ENCODE measurements at places on chromosomes 1 and 21.

DNA sequence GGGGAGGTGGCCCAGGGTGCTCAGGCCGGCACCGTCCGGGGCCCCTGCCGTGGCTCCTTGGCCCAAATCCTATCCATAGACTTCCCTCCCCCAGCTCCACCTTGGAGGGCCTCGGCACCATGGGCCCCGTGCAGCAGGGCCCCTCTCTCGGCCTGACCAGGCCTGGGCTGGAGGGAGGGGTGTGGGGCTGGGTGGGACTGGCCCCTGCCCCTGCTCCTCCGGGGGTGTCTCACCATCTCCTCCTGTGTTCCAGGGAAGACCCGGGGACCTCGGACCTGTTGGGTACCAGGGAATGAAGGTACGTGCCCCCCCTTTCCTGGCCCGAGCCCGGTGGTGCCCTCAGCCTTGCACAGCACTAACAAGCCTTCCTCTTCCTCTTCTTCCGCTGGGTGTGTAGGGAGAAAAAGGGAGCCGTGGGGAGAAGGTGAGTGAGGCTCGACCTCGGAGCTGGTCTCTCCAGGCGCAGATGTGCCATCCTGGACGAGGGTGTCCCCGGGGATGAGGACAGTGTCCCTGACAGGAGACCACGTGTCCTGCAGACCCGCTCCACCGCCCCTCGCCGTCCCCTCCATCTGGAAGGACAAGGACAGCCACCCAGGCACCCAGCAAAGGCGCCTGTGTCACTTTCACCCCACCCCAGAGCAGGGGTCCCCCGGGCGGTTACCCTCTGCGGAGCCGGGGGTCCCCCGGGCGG is 7.9 kb downstream of the COL6A1 start:
- no peak for DNase-seq

DNA sequence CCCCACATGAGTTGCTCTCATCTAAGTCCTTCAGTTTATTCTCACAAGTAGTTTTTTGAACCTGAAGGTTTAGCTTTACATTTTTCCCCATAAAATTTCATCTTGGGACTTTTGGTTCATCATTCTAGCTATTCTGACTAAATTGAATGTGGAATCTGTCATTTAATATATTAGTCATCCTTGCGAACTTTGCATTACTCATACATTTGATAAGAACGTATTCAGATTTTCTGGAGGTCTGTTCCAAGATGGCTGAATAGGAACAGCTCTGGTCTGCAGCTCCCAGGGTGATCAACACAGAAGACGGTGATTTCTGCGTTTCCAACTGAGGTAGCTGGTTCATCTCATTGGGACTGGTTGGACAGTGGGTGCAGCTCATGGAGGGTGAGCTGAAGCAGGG is 59.8 kb upstream of the CSF1 start:
- DNase-seq: no peak

DNA sequence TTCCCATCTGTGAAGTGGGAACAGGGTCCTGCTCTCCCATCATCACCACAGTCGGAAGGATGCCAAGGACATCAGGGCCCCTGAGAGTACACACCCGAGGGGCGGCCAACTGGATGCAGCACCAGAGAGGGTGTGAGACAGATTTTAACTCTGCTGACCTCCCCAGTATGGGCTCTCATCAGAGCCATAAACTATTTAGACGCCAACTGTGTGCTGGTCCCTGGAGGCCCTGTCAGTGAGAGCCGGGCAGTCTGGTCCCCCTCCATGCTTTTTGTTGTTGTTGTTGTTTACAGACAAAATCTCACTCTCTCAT is 1.7 kb downstream of the FGR start:
- DNase-seq: no peak

- no peak for DNase-seq
These were observed 10.4 kb downstream of the TFF2 start for GRCh38 chr21:42340187-42341050.

DNA sequence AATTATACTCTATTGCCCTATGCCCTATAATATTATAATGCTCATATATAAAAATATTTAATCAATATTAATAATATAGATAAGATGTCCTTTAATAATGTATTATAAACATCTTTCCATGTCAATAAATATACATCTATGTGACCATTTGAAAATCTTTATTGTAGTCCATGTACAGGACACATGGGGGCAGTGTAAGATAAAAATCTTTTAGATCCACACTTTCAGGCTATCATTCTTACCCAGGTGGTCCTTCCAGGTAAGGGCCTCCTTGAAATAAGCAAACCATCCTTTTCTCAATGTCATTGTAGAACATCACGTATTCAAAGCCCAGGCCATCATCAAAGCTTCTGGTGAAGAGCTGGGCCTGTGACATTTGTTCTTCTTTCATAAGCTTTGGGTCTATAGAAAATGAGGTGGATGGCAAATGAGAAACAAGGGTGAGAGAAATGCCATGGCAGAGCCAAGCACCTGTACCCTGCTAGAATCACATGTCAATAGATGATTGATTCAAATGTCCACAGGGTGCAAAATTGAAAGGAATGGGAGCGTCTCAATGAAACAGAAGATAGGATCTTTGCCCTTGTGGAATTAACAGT is 20.2 kb downstream of the THEM4 start:
- no peak for DNase-seq

DNA sequence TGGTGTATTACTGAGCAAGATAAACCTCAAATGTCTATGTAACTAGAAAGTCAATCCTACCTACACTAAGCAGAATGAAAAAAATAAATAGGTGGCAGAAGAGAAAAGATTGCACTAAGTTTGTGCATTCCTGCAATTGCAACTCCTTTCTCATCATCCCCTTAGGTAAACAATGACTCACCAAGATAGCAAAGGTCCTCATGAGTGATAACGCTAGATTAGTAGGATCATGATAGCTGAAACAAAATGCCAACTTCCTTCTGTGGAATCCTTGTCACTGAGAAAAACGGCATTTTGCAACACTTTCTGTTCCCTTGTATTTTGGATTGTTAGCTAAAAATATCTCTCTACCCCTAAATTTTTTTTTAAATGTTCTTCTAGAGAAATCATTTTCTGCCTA is 20.0 kb upstream of the FCER1A start:
- no peak for DNase-seq

DNA sequence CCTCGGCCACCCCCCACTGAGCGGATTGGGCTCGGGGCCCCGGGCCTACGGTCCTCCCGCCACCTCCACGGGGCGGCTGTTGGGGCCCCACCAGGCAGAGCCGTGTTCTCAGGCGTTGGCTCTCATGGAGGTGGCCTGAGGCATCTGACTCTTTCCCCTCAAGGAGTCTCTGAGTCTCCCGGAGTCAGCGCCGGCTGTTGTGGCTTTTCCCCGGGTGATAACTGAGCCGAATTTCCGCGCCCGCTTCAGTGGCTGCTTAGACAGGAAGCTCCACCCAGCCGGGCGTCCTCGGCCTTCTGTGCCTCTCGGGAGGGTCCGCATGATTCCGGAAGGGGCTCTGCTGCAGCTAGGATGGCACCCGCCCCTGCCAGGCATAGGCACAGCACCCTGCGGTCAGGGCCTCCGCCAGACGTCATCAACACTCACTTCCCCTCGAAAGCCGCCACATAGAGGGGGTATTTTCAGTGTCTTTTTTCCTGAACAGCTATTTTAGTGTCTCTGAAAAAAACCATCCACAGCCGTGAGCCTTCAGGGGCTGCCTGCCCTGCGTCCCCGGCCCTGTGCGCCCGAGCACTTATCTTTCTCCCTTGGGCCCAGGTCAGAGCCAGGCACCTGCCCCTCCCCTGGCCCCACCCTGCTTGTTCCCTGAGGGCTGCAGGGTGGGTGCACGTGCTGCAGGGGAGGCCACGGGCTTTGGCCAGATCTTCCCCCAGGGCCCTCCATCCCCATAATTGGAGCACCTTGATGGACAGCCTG is 72.9 kb downstream of the SKI start:
- peak; percentile 34 for DNase-seq

GRCh38 chr1:2408859-2409276 is 3.5 kb downstream of the PEX10 start:
- no peak for DNase-seq

DNA sequence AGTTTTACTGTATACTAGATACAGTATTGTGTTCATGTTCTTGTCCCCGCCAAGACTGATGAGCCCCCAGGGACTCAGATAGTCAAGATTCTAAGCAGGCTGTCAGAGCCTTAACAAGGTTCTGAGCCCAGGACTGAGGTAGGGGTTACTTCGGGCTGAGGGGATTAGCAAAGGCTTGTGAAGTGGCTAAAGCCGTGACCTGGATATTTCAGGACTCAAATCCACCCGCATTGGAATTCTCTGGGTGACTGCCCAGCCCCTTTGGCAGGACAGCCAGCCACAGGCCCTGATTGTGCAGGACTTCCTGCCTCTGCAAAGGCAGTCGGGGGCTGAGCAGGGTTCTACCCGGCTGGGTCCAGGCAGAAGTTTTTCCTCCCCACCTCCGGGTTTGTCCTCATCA is at the start of gene PLA2G5:
TSS of gene PLA2G5 (plus strand) at position 321 of the 400 bp plus-strand sequence. CDS start 14,637 bp downstream, outside the sequence.
- peak; percentile 57 for DNase-seq

- DNase-seq: no peak
These were observed 75.1 kb upstream of the CD34 start for GRCh38 chr1:207985996-207986395.

- no peak for DNase-seq
These were observed 54.1 kb downstream of the CD2 start for GRCh38 chr1:116808200-116808847.

DNA sequence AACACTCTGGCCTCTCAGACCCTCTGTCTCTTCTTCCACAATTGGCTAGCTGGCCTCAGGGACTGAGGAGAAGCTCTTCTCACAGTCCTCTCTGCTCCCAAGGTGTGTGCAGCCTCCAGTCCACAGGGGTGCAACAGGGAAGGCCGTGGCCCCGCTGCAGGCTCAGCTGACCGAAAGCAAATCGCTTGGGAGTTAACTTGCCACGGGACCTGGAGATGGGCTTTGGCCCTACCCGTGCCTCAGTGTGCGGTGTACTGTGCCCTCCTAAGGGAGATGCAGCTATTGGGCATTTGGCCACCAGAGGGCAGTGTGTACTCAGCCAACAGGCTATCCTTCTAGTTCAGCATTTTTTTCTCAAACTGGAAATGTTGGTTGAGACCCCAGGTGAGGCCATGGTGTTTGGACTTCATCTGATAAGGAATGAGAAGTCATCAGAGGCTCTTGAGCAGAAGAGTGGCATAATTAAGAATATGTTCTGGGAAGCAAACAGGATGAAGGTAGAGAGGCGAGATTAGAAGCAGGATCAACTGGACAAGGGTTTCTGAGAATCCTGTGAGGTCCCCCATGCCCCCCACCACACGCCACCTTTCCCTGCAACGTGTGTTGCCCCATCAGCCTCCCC is 42.5 kb upstream of the TMEM125 start:
- peak; percentile 83 for DNase-seq

GRCh38 chr1:246280551-246280950 is 226.5 kb downstream of the SMYD3 start:
- peak; percentile 57 for DNase-seq

- peak; percentile 16 for DNase-seq
These were observed 2.0 kb upstream of the PERM1 start for GRCh38 chr1:983798-984475.

- no peak for DNase-seq
These were observed 25.7 kb downstream of the TENT5C start for GRCh38 chr1:117631359-117632160.

DNA sequence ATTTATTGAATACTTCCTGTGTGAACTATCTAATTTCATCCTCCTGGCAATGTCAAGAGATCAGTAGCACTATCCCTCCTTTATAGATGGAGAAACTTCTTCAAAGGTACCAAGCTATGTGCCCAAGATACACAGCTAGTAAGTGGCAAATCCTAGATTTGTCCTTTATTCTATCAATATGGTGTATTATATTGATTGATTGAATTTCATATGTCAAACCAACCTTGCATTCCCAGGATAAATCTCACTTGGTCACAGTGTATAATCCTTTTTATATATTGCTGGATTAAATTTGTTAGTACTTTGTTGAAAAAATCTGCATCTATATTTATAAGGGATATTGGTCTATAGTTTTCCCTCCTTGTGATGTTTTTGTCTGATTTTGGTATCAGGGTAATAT is 48.8 kb upstream of the TMEM51 start:
- no peak for DNase-seq

All from midbrain (tissue), 1 donor.